Stimulated activated CD4-positive, alpha-beta T cell treated with anti-CD3 and anti-CD28 coated beads, Interleukin-2, amount 100 ng/mL, for 4 hours (primary cell): ENCODE measurements at places on chromosomes 2 and 18.

DNA sequence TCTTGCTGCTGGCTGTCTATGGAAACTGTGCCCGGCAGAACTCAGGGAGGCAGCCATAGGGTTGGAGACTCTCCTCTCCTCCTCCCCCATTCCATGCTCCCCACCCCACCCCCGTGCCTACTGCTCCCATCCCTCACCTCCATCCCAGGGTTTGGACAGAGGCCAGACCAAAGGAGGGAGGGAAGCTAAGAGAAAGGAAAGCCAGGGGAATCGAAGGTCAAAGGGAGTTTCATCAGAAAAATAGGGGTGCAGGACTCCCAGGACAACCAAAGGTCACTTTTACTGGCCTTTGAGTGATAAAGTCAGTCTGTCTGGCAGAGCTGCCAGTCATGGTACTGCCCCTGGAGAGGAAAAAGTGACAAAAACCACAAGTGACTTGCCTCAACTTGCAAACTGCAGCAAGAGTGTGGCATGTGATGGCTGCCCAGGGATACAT, 187.3 kb upstream of the CTAGE1 start:
- DNase-seq: no peak

GRCh38 chr2:211114826-211115455, 558.5 kb downstream of the CPS1 start:
- no peak for DNase-seq

DNA sequence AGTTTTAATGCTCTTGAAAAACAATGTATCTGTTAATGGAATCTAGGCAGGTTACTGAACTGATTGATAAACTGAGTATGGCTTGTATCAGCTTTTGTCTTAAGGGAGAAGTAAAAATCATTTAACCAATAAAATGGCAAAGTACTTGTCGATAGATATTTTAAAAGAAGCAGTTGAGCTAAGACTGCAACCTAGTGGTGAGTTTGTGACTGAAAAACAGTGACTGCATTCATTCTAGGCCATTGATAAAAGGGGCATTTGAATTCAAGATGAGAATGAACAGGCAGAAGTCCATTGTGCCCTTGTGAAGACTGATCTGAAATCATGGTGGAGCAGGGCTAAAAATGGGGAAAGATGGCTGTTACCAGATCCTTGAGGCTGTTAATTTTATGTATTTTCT, 59.4 kb upstream of the MSTN start:
- no peak for DNase-seq

DNA sequence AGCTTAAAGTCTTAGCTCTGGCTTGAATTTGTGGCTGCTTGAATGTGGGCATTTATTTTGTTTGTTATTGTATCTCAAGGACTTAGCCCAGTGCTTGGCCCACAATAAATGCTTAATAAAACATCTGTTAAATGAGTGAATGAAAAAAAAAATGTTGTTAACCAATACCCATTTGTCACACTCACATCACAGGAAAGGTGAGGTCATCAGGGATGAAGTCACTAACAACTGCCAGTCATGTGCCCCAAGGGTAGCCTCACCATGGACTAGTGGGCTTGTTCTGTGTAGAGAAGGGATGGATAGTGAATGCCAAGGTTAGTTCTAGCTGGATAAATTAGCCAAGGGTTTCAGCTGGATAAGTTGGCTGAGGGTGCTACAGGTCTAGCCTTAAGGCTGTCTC, 3.0 kb downstream of the NRBP1 start:
- DNase-seq: peak; percentile 30

GRCh38 chr2:64356906-64357305, 97.1 kb upstream of the LGALSL start:
- no peak for DNase-seq

DNA sequence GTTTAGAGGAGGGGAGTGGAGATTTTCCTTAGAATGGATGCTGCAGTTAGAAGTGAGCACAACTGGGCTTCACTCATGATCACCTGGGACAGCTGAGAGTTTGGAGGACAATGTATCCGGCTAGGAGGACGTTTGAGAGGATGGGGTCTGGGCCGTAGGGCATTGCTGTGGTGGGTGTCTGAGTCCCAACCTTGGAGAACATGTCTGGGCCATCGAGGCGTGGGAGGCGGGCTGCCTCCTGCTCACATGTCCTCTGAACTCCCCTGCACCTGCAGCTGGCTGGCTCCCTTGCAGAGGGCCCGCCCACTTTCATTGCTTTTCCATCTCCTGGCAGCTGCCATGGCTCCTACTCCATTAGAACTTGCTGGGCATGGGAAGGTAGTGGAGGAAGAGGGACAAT, 203.0 kb upstream of the PXDN start:
- no peak for DNase-seq

DNA sequence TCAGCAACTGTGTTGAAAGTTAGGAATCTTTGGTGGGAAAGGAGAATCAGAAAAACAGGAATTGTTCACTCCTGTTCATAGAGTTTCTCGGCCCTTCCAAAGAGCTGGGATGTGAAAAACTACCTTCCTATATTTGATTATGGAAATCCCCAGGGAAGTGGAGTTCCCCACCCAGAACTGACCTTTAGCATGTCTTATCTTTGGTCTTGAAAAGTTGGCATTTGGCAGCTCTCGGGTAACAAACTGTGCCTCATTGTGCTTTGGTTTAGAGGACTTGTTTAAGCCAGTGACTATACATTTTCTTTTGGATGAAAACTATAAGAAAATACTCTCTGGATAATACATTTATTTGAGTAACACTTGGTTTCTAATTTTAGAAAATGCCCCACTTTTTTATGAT, 51.3 kb upstream of the CERS6 start:
- no peak for DNase-seq

GRCh38 chr2:147135376-147135775, 709.5 kb upstream of the ACVR2A start:
- no peak for DNase-seq

- DNase-seq: no peak
Measured at GRCh38 chr2:192952245-192952644, 757.5 kb upstream of the TMEFF2 start.

DNA sequence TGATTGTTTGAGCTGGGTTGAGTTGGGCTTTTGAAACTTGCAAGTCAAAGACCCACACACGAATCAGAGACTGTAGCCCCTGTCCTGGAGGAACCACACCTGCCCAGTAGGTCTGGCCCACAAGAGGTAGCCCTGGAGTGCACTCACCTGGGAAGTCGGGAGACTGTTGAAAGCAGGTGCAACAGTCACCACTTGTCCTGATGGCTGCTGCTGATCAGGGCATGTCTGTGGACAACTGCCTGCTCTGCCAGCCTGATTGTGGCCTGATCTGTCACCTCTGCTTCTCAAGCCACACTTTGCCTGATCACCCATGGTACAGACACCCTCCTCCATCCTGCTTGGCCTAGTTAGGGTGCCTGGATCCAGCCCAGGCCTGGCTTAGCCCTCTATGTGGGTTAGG, 105.0 kb upstream of the HAAO start:
- DNase-seq: no peak

DNA sequence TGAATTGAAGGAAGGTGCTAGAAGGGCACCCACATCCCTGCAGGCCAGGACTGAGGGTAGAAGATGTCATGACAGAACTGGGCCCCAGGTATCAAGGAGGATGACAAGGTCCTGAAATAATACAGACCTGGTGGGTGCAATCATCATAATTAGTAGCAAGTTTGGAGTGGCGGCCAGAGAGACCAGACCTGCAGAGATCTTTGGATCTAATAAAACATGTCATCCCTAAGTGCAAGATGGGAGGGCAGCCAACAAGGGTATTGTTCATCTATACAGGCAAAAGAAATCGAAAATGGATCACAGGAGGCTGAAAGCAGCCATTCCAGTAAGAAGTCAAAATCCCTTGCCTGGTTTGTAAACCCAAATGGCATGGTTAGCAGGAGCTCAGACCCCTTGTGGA, 111.3 kb upstream of the BOD1L2 start:
- DNase-seq: no peak

DNA sequence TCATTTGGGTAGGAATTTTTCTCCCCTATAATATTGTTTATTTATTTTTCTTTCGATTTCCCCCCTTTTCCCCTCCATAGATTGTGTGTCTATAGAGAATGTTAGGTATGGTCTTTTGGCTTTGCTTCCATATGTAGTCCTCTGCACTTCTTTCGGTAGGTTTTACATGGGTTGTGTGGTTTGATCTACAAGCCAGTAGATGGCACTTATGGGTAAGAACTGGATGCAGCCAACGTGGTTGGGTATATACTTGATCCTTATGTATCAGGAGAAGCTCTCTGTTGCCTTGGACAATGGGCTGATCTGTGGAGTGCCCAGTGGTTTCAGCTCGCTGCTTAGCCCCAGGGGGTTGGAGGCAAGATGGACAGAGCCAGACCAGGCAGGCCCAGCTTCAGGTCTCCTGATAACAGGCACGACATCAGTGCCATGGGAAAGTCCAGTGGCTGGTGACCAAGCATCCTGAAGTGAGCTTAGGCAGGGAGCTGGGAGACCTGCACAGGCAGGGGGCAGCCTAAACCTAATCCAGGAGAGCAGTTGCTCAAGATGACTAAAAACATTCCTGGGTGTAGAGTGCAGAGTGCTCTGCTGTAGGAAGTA, 488.3 kb downstream of the CCDC85A start:
- no peak for DNase-seq

DNA sequence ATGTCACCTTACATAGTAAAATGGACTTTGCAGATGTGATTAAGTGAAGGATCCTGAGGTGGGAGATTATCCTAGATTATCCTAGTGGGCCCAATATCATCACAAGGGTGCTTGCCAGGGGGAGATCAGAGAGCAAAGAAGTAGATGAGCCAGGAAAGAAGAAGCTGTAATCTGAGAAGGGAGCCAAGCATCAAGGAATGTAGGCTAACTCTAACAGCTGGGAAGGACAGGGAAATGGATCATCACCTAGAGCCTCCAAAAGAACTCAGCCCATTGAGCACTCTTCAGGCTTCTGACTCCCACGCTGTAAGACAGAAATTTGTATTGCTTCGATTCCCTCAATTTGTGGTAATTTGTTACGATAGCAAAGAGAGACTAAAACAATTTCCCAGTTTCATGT, 309.9 kb downstream of the LRP1B start:
- no peak for DNase-seq

DNA sequence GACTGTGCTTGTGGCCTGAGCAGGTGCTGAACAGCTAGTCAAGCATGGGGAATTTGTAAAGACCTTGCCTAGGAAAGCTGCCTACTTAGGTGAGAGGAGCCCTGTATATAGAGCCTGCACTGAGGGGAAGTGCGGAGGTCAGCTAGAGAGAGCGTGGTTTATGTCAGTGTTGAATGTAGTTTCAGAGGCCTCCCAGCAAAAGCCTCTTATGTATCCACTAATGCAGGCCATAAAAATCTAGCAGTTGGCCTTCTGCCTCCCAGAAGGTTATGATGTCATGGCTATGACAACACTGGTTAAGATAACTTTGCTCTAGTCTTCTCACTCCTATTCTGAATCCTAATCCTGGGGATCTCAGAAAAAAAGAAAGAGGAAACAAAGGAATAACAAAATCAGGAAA, 88.9 kb downstream of the ASXL3 start:
- DNase-seq: no peak

GRCh38 chr2:105144152-105144940, 97.2 kb upstream of the GPR45 start:
- no peak for DNase-seq

GRCh38 chr2:196104066-196104465, 35.4 kb upstream of the DNAH7 start:
- DNase-seq: no peak

DNA sequence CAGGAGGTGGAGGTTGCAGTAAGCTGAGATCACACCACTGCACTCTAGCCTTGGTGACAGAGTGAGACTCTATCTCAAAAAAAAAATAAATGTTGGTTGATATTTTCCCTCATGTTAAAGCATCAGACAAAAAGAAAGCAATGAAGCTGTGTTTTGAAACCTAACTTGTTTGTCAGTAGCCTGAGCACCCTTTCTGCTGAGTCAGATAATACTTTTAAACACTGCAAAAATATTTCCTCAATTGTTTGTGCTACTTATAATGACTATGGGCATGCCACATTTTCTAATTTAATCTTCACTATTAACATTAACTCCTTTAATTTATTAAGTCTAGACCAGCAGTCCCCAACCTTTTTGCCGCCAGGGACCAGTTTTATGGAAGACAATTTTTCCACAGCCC, 236.3 kb upstream of the AGAP1 start:
- no peak for DNase-seq

DNA sequence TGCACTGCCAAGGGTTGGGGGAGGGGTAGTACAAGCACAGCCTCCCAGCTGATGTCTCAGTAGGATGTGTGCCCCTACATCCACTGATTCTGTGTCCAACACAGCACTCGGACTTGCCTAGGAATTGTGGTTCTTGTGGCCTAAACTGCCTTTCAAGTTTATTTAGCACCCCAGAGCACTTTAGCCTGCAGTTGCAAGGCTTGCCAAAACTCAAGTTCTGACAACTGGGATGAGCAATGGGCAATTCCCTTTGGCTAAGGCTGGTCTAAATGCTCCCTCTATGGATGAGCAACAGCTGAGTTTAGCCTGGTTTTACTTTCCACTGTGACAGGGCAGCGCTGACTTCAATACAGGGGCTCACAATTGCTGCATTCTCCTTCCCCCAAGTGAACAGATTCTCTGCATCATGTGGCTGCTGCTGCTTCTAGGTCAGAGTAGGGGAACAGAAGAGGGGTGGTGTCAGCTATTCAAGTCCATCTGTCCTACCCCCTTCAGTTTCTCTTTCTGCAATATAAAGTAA, 471.5 kb downstream of the PIK3C3 start:
- no peak for DNase-seq

DNA sequence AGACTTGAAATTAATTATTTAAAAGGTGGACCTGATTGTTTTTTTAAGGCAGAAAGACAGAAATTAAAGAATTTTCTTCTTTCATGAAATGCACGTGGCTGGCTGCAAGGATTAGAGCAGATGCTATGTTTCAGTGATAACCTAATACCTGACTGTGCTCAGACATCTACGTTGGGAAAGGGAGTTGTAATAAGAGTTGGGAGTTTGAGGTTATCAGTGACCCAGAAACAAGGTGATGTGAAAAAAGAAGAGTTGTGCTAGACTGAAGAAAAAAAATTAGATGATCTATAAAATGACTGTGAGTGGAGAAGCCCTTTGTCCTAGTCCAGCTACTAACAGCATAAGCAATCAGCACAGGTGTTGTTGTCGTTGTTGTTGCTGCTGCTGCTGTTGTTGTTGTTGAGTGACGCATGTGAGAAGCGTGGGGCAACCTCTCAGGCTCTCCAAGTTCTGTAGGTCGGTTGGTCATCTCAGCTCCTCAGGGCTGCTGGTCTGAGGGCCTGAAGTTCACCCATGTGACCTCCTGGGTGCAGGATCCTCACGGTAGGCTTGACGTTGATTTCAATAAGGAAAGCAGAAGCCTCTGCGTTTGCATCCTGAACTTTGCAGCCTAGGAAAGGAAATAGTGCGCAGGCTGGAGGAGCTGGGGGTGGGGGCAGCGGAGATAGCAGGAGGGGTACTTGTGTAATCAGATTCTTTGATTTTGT, 7.6 kb downstream of the POU3F3 start:
- DNase-seq: no peak

- no peak for DNase-seq
Measured at GRCh38 chr2:156437272-156437930, 1.2 kb downstream of the GPD2 start.

GRCh38 chr2:175879679-175880078, 122.4 kb downstream of the LNPK start:
- no peak for DNase-seq
